ENCODE measurements at places on chromosomes 6 and 20. TPM values are rescaled to one million over a fixed set of nuclear protein-coding genes. Genes with fewer than 3 reads are reported as not detected.

The EMILIN3 gene
- 0.25 TPM for total RNA-seq

The DDX43 gene
- not detected for total RNA-seq

The C2 gene
- total RNA-seq: 0.69 TPM

The PGBD1 gene
- total RNA-seq: 5.2 TPM

The RFX6 gene
- total RNA-seq: not detected

The INSM1 gene
- not detected for total RNA-seq

The FAM209B gene
- not detected for total RNA-seq

The PLA2G7 gene
- total RNA-seq: 10.6 TPM

The TP53TG5 gene
- not detected for total RNA-seq

The PLCG1 gene
- 16.4 TPM for total RNA-seq

The OPN5 gene
- total RNA-seq: not detected

Measured in NCI-H460 (cell line).